ENCODE measurements at places on chromosomes 6 and 20.

- no peak for DNase-seq
Observed at GRCh38 chr6:155223646-155224451, 40.0 kb upstream of the CLDN20 start.

DNA sequence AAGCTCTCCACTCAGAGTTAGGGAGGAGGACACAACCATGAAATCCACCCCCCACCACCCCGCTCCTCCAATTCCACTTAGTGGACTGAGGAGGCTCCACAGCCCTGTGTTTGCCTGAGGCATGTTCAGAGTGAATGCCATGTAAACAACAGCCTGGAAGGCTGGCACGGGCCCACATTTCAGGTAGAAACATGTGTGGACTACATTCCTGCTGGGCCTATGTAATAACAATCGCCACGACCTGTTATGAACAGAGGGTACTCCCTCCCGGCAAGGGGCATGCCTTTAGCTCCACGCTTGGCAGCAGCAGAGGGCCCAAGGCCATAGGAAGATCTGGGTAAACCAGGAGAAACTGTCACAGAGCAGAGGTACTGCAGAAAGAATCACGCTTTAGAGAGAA lies 65.5 kb downstream of the ISM1 start:
- DNase-seq, result no peak

- no peak for DNase-seq
Observed at GRCh38 chr20:63127700-63128364, 88.1 kb downstream of the YTHDF1 start.

DNA sequence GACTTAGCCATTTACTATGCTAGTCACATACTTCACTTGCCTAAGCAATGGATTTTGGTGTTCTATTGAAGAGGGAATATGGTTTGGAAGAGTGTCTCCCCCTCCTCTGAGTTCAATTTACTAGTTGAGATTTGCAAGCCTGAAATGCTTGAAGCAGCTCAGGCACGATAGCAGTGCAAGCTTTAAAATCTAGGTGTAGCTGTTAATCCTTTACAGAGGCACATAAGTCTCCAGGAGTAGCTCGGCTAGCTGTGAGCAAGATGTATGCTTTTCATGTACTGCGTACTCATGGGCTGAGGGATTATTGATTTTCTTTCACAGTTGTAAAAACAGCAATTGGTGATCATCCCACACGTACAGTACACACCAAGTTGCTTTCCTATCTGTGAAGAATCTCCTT lies 726 bp downstream of the FLRT3 start:
- DNase-seq, result no peak

GRCh38 chr6:25312703-25313102 lies 33.5 kb downstream of the CARMIL1 start:
- no peak for DNase-seq

DNA sequence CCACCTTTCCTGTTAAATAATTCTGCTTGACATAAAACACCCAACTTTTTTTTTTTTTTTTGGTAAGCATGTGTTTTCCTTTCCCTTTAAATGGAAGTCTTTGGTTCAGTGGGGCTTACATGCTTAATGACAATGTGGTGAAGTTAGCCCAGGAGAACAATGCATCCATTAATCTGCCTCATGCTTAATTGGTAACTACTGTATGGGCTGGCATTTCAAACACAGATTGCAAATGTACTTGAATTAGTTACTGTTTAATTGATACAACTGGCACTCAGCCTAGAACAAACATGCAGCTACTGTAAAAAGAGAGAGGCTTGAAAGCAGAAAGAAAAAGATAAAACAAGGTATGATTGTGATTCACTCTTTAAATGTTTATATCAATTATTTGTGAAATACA lies 483.6 kb upstream of the NOX3 start:
- no peak for DNase-seq

DNA sequence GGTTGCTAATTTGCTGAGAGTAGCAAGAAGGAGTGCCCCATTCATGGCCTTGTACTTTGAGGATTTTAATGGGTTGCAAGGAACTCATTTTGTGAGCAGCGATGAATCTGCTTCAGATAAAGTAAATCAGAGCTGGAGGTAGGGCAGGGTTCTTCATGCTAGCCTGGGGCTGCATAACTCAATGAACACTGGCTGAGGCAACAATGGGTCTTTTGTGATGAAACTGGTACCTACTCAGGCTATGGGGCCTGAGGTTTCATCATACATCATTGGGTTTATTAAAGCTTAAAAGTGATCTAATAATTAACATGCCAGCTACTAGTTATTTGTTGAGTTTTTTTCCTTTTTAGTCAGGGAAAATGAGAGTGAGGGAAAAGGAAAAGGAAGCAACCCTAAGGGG lies 106.9 kb downstream of the FAM50B start:
- DNase-seq, result no peak

DNA sequence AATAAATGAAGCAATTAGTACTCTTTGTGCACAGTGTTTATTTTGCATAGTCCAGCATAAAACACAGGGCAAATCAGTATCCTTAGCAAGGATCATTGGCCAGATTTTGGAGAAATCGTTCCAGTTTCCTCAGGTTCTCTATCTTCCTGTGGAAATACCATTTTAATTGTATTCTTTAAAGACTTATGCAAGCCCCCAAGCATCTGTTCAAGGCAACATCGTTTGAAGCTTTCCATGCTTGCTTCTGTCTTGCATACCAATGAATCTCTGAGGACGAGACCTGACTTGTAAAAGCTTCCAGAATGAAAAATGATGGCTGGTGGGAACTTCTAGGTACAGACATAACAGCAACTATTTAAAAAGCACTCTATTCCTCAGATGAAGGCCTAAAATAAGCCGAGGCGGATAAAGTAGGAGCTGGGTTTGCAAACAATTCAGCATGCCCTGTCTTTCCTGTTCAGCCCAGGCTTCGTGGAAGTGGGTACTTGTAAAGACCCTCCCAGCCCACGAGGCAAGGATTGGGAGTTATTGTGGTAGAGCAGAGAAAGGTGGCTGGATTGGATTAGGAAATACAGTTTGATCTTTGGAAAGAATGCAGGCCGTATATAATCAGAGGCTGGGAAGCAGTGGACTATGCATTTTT lies 21.6 kb downstream of the NRSN1 start:
- no peak for DNase-seq

GRCh38 chr6:89992818-89993217 lies 98.5 kb downstream of the GJA10 start:
- DNase-seq, result no peak

DNA sequence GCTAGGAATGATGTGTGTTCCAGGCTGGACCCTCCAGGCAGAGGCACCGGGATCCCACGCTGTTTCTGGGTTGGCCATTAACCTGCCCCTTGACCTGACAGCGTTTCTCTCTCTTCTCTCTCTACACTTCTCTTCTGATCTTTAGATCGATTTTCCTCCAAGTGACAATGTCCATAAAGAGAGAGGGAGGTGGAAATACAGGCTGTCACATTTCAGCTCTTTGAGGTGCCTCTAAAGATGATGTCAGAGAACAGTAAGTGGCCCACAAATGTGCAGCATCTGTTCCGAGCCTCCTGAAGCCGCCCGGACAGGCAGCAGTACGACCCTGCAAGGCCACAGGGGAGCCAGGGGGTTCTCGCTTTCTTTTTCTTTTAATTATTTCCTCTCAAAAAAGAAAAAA lies 2.5 kb upstream of the SLCO4A1 start:
- DNase-seq, result no peak

- DNase-seq, result no peak
Observed at GRCh38 chr6:50792771-50793170, 25.9 kb upstream of the TFAP2B start.

- DNase-seq, result no peak
Observed at GRCh38 chr20:57528148-57528547, 3.2 kb upstream of the CTCFL start.

GRCh38 chr6:4351520-4352321 lies 216.3 kb upstream of the ECI2 start:
- no peak for DNase-seq

DNA sequence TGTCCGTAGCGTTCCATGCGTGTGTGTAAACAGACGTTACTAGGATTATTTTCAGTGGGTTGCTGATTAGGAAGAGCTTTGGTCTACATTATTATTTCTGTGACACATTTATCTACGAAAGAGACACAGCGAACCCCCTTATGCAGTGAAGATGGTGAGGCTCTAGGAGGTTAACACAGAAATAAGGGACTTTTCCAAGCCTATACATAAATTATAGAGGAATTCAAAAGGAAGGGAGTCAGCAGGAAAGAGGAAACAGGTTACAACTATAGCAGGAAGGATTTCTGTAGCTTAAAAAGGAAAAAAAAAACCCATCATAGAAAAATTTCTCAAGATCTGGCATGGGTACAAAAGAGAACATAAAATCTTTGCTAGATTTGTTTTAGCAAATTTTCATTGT lies 12.9 kb upstream of the RPS6KA2 start:
- DNase-seq, result no peak

- no peak for DNase-seq
Observed at GRCh38 chr6:100712997-100713396, 168.1 kb downstream of the ASCC3 start.

GRCh38 chr6:113690281-113691259 lies 166.6 kb upstream of the MARCKS start:
- no peak for DNase-seq

- no peak for DNase-seq
Observed at GRCh38 chr6:71529026-71529425, 240.4 kb downstream of the OGFRL1 start.

DNA sequence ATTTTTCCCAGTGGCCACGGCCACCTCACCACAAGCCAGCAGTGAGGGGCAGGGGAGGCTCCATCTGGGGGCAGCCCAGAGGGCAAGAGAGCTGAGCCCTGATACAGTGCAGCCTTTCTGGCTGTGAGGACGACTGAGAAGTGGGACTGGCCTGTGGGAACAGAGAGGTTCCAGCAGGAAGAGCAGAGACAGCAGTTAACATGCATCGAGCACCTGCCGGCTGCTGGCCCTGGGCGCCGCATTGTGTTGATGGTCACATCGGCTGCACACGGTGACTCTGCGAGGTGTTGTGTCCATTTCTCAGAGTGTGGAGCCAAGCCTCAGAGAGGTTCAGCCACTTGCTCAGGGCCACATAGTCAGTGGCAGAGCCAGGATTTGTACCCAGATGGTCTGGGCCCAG lies 9.8 kb downstream of the FOXS1 start:
- DNase-seq, result no peak

- no peak for DNase-seq
Observed at GRCh38 chr6:99894815-99895214, 99.2 kb downstream of the MCHR2 start.

GRCh38 chr20:49914310-49915117 lies 815 bp downstream of the SPATA2 start:
- no peak for DNase-seq

GRCh38 chr6:33960345-33961313 lies 156.8 kb upstream of the MLN start:
- no peak for DNase-seq

DNA sequence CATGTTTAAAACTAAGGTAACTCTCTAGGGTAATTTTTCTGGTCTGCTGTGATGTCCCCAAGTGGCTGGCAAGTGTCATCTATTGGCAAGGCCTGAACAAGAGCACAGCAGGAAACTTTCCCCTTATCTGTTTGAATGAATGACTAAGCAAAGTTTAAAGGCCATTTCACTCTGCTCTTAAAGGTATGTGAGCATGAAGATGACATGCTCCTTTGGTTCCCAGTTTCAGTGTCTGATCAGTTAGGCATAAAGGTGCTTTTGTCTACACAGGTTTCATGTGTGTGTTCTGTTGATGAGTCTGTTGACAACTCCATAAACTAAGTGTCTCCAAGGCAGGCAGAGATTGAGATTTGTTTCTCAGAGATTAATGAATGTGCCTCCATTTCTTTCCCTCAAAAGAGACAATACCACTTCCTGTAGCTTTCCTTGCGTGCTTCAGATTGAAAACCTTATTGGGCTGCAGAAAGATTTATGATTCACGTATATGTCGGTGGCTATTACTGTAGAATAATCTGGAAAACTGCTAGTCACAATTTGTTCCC lies 83.9 kb downstream of the MAP3K7 start:
- DNase-seq, result no peak

DNA sequence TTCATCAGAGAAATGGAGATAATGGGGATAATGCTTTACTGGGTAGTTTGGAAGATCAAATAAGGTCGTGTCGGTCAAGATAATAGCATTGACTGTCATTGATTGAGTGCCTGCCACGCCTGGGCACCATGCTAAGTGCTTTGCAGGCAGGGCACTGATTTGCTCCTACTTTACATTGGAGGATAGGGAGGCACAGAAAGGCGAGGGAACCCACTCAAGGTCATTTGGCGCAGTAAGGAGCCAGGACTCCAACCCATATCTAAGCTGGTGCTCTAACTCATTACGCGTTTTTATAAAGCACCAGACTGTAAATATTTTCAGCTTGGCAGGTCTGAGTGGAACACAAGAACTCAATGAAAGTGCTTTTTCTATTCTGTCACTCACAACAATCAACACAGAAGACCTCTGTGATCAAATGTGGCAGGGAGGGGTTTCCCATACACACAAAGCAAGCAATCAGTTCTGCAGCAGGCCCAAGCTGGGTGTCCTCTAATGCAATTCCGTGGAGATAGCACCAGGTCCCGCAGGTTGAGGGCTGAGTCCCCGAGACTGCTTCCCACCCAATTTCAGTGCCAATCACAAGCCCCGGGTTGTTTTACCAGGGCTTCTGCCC lies 373.6 kb downstream of the CDH26 start:
- no peak for DNase-seq

DNA sequence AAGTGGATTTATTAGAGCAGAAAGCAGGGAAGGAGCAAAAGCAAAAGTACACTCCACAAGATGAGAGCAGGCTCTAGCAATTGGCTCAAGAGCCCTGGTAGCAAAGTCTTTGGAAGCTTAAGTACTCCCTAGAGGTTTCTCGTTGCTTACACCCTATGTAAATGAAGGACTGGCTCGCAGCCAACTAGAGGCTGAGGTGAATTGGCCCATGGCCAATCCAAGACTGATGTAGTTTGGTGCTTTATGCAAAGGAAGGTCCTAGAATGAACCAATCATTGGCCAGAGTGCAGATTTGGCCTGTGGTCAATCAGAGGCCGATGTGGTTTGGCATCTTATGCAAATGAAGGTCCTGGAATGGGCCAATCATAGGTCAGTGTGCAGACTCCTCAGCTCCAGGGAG lies 191.3 kb upstream of the ARID1B start:
- no peak for DNase-seq

DNA sequence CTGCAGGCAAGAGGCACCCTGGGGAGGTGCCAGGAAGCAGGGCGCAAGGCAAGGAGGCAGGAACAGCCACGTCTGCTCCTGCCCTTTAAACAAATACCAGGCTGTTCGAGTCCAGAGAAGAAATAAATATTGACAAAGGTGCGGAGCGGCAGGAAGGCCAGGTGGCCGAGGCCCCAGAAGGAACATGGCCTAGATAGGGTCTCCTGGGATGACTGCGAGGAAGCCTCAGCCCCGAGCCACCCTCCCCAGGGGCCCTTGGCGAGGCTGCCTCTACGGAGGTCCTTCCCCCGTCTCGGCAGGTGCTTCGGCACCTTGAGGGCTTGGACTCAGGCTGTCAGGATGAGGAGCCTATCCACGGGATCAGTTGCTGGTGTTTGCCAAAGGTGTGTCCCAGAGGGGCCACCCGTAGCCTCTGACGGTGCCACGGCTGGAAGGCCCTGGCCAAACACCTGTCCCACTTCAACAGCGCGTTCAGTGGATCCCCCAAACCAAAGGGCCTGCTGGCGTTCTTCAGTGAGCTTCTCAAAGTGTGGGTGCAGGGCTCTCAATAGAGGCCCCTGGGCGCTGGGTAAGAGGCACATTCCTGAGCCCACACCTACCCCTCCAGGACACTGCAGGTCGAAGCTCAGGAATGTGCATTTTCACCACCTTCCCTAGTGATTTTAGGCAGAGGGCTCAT lies 39.8 kb downstream of the SNX5 start:
- no peak for DNase-seq

GRCh38 chr6:132096245-132096644 lies 145.1 kb upstream of the CCN2 start:
- DNase-seq, result no peak

- DNase-seq, result peak; percentile 45
Observed at GRCh38 chr6:34236131-34236442, 586 bp upstream of the HMGA1 start.
